ENCODE measurements at places on chromosomes 5 and 9.

- DNase-seq: no peak
Measured at GRCh38 chr5:32193591-32193990, 19.5 kb upstream of the GOLPH3 start.

DNA sequence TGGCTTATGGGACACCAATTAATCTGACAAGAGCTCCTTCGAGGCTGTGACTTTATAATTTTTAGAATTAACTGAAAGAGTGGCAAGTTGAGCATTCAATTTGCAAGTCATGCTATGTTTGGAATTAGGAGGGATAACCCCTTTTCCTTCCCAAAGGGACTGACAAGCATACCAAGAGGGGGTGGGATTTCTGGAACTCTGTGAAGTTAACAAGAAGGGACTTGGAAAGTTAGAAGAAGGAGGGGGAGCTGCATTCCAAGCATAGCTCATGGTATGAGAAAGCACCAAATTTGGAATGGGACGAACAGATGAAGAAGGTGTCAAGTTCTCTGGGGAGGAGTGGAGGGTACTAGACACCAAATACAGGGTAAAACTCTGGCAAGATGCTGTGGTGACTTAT lies 8.9 kb upstream of the PALM2AKAP2 start:
- no peak for DNase-seq

- no peak for DNase-seq
Measured at GRCh38 chr5:152389208-152389849, 15.8 kb downstream of the NMUR2 start.

DNA sequence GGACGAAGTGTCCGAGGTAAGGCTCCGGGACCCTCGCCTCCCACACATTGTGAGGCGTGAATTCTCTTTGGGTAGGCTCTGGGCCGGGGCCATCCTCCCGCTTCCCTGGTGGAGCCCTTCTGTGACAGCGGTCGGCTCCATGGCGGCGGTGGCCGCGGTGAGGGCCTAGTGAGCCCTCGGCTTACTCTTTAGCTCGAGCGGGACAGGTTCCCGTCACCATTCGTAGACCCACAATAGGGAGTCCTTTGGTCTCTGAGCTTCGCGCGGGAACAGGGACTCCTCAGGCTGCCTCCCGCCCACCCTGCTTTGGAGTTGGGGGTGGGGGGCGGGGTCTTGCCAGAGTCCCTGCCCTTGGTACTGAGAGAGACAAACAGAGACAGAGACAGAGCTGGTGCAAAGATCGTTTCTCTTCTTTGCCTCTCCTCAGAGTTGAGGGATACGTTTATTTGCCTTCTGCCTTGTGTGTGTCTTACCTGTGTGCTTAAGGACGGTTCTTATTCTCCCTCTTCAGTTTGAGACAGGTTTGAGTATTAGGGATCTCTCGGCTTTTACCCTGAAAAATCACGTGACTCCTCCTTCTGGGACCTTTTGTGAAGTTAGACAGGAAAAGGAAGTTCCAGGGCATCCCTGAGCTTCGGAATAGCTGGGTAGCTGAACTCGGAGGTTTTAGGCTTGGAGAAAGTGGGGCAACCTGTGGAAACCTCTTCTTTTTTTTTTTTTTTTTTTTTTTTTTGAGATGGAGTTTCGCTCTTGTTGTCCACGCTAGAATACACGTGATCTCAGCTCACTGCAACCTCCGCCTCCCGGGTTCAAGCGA lies 833 bp downstream of the ANKHD1 start:
- DNase-seq: peak; percentile 49

- DNase-seq: no peak
Measured at GRCh38 chr9:111501648-111502047, 17.5 kb upstream of the ECPAS start.

DNA sequence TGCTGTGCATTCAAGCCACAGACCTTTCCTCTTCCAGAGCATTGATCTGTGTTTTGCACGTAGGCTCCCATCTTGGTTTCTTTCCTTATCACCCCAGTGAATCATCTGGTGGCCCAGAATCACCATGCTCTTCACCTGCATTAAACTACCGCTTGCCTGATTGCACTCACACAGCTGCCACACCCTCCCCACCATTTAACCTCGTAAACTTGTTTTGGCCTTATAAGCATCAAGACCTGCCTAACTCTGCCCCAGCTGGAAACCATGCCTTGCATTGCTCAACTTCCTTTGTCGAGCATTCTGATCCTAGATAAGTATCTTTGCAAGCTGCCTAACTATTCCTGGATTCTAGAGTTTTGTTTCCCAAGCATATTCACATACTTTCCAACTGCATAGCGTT lies 369.6 kb upstream of the SEMA6A start:
- DNase-seq: no peak

DNA sequence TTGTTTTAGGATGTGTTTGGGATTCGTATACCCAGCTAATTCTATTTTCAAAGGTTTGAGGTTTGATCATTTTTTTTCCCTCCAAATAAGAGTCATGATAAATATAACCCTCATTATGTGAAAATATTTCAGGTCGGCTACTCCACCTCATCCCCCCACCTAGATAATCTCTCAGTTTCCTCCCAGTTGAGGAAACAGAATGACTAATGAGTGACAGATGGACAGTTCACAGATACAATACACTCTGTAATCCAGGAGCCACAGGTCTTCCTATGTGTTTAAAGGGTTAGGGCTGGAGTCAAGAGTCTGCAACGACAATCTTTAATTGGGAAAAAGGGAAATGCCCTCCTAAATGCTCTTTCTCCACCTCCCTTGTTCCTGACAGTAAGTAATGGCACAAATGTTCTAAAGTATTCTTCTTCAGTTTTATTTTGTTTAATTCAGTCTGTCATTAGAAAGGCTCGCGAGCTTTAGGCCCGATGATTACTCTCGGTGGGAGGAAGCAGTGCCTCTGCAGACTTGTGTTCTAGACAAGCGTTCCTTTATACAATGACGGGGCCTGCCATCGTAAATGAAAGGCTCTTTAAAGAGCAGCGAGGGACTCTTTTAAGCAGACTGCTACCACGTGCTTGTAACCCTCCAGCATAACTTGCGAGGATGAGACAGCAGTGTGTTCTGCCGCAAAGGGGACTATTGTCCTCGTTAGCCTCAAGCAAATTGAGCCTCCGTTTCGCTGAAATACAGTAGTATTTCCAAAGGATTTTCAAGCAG lies 69.0 kb downstream of the MEF2C start:
- DNase-seq: no peak

GRCh38 chr5:66710557-66711088 lies 114.4 kb downstream of the MAST4 start:
- DNase-seq: no peak

Measured in activated CD4-positive, alpha-beta T cell treated with anti-CD3 and anti-CD28 coated beads, Interleukin-2, amount 50 U/mL, for 48 hours (primary cell).